ENCODE measurements at places on chromosomes 12 and 14. TPM values are rescaled to one million over a fixed set of nuclear protein-coding genes. Genes with fewer than 3 reads are reported as not detected.

The B4GALNT1 gene
- total RNA-seq = 19.8 TPM

The C1QL4 gene
- total RNA-seq = 9.7 TPM

The CDCA3 gene
- total RNA-seq = 103 TPM

The CCDC177 gene
- total RNA-seq = 0.75 TPM

The KITLG gene
- not detected for total RNA-seq
